Stimulated activated CD8-positive, alpha-beta memory T cell treated with anti-CD3 and anti-CD28 coated beads, Interleukin-15, amount 100 ng/mL, for 48 hours (primary cell): ENCODE measurements at places on chromosomes 4 and X.

DNA sequence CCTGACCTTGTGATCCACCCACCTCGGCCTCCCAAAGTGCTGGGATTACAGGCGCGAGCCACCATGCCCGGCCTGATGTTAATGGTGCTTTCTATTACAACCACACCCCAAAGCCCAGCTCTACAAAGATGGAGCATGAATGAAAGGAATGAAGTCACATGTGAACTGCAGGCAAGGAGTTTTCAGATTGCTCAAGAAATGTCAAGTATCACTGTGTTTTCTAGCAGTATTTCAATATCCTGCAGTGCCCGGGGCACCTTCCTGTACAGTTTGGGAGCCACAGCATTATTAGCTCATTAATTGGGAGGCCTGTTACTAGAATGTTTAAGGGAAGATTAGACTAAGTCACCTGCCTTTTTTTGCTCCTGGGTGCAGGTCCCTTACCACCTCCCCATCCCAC lies 40.1 kb downstream of the PRIMPOL start:
- no peak for DNase-seq

DNA sequence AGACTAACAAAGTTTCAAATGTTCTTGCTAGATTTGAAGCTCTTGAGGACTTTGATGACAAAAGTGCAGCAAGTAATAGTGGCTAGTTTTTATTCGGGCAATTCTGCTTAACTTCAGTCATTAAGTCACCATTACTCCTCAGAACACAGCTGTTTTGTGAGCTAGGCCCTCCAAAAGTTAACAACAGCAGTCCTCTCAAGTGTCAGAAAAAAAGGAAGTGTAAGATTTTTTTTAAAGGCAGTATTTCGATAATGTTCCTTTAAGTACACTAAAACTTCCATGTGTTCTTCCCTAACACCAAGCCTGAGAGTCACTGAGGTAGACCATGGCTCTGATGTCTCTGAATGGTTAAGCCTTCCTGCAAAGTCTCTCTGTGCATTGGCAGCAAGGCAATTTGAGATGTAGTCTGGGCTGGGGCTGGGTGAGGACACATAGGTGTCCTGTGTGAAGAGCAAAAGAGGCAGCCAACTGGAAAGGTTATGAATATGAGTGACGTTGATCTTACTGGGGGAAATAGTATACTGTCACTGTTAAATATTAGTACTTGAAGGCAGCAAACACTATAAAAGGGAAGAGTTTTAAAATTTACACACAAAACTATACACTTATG lies 174.0 kb upstream of the MAP3K15 start:
- no peak for DNase-seq

GRCh38 chrX:134650701-134651100 lies 7.6 kb downstream of the PLAC1 start:
- DNase-seq = no peak

- DNase-seq = no peak
Observed at GRCh38 chr4:94410678-94411206, 41.0 kb upstream of the PDLIM5 start.

GRCh38 chr4:56723201-56723605 lies 42.1 kb upstream of the HOPX start:
- peak; percentile 30 for DNase-seq

DNA sequence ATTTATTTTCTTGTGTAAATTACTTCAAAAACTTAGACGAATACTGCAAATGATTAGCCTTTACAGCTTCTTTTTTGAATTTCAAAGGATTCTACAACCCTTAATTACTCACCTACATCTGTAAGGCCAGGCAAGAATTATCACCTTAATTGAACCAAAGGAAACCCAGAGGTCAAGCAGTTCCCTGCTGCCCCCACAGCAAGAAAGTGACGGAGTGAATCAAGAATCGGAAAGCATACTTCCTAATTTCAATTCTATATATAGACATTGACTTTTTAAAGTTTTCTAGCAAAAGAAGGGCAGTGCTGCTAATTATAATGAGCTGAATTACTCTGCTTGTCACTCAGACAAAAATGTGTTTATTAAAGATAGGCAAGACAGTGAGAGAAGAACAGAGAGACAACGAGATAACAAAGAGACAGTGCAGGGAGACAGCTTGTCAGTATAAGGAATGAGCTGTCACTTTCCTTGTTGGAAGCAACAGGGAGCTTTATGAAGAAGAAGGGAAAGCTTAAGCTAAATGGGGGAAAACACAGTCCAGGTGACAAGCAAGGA lies 47.5 kb upstream of the SPANXN4 start:
- no peak for DNase-seq

GRCh38 chr4:8291036-8291682 lies 21.6 kb downstream of the HTRA3 start:
- no peak for DNase-seq

DNA sequence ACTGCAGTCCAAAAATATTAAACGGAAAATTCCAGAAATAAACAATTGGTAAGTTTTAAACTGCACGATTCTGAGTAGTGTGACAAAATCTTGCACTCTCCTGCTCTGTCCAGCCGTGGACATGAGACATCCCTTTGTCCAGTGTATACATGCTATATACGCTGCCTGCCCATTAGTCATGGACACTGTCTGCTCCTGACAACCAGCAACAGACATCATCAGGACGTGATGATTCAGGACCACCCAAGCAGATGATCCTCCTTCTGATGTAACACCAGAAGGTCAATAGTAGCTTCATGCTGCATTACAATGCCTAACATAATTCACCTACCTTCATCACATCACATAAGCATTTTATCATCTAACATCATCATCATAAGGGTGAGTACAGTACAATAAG lies 36.3 kb downstream of the ATRX start:
- no peak for DNase-seq

DNA sequence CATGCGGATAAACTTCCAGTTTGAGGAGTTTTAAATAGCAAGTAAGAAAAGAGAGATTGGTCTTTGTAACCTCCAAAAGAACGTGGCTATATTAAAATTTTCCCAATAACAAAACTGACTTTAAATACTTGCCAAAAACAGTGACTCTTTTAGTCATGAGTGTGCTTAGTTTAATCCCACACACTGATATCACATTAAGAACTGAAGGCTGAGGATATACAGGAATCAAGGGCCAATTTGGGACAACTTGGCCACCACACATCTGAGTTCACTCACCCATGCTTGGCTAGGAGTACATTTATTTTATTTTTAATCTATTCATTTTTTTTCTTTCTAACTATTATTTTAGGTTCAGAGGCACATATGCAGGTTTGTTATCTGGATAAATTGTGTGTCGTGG lies 110.2 kb downstream of the APBB2 start:
- DNase-seq = no peak

GRCh38 chr4:4849524-4850193 lies 9.8 kb upstream of the MSX1 start:
- DNase-seq = no peak
